Suppressor macrophage treated with lipopolysaccharide for 4 hours (primary cell): ENCODE measurements at places on chromosomes 1 and 21.

- DNase-seq = no peak
These were observed 121.3 kb downstream of the GRIK3 start for GRCh38 chr1:36913016-36913415.

DNA sequence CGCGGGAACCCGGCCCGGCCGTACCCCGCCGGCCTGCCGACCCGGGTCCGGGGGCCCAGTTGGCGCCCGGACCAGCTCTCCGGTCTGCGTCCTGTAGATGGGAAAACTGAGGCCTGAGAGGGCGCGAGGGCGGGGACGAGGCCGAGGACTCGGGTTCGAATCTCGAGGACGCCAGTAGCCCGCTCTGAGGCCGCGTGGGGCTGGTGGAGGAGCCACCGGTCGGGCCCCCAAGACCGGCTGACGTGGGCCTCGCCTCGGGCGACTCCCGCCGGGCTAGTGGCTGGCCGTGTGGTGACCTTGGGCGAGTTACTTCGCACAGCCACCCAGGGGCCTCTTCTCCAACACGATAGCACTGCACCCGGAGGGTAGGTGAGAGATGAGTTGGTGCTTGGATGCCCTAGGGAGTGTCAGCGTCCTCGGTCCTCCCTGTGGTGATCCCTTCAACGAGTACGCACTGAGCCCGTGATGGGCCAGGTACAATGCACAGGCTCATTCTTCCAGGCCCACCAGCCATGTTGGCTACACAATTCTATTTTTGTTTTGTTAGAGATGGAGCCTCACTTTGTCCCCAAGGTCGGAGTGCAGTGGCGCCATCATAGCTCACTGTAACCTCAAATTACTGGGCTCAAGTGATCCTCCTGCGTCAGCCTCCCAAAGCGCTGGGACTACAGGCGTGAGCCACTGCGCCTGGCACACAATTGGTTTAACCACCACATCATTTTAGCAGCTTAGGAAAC is 404 bp upstream of the SCMH1 start:
- no peak for DNase-seq

DNA sequence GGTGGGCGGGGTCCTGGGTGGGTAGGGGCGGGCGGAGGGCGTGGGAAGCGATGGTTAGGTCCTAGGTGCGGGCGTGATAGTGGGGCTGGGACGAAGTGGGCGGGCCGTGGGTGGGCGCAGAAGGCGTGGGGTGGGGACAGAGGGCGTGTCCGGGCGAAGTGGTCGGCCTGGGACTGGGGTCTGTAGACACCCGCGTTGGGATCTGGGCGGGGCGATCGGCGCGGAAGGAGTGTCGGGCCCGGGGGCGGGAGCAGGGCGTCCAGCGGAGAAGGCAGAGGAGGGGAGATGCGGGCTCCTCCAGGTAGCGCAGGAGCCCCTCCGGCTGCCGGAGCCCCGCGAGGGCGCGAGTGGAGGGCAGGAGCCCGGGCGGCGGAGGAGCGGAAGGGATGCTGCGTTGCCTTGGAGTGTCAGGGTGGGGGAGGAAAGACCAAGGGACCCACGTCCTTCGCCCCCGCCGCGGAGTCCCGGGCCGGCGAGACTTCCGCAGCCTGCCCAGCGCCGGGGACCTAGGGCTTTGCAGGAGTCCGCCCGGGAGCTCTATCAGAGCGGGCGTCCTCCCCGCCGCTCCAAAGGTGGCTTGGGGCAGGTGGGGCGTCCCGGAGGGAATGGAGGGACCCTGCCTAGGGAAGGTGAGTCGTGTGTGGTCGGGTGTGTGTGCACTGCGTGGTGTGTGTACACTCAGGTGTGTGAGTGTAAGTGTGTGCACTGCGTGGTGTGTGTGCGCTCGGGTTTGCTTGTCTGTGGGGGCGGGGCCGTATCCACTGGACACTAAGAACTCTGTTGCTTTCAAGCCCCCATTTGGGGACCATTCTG is 27.0 kb upstream of the PRSS38 start:
- no peak for DNase-seq

DNA sequence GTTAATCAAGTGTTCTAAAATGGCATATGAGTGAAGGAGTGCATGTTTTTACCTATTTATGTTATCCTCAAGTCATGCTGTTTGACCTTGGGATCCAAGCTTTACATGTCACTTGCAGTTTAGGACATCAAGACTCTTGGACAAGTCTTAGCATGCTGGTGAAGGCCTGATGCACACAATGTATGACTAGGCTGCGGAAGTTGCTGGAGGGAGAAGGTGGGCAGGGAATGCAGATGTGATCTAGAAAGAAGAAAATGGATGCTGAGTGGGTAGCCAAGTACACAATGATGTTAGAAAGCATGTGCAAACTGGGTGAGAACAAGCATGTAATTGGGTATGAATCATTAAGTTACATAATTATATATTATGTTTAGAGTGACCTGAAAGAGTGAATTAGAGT is 301.8 kb downstream of the BRINP2 start:
- DNase-seq = no peak

DNA sequence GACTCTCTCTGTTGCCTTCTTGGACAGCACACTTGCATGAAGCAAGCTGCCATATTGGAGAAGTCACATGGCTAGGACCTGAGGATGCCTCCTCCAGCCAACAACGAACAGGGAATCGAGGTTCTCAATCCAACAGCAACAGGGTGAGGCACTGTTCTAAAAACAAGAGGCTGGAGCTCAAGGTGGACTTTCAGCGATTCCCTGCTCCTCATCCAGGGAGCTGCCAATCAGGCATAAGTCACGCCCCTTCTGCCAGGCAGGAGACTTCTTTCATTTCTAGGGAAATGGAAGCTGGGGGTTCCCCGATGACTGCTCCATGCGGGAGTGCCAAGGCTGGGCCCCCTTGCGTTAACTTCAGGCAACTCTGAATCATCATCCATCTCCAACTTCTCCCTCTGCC is 22.7 kb upstream of the IFNAR1 start:
- DNase-seq = peak; percentile 93

DNA sequence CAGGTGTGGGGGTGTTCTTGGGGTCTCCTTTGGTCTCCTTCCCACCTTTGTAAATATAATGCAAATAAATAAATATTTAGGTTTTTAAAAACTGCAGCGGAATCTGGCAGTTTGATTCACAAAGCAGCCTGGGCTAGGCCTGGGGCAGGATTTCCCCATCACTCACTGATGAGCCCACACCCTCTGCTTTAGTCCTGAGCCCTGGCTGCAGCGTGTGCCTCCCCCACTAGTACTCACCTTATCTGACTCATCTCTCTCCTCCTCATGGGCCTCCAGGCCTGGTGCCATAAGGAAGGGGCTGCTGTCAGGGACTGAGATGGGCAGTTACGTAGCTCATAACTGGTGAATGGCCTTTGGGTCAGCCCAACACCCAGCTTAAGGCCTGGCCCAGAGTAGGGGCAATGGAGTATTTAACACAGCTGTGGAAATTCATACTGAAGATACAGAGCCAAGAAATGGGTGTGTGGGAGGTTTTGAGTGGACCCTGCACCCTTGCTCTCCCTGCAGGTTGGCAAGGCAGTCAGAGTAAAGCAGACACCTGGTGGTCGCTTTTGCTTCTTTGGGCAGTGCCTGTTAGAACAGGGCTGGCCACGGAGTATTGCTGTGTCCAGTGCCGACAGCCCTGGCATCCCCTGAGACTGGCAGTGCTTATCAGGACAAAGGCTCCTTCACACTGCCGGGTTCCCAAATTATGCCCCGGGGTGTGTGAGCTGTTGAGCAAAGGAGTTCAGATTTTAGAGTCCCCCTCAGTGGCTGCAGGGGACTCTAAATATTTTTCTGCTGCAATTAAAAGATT is 39.7 kb downstream of the AZIN2 start:
- no peak for DNase-seq

DNA sequence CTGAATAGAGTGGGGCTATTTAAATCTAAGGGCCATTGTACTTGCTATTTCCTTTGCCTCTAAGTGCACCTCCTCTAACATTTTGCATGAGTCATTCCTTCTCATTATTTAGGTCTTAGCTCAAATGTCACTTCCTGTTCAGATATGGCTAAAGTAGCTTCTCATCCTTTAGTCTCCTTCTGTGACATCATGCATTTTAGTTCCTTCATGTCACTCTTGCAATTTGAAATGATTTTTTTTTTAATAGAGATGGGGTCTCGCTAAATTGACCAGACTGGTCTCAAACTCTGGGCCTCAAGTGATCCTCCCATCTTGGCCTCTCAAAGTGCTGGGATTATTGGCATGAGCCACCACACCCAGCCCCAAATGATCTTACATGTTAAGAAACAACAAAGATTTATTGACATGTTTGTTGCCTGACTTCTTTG is 6.6 kb downstream of the TBX19 start:
- DNase-seq = peak; percentile 50

DNA sequence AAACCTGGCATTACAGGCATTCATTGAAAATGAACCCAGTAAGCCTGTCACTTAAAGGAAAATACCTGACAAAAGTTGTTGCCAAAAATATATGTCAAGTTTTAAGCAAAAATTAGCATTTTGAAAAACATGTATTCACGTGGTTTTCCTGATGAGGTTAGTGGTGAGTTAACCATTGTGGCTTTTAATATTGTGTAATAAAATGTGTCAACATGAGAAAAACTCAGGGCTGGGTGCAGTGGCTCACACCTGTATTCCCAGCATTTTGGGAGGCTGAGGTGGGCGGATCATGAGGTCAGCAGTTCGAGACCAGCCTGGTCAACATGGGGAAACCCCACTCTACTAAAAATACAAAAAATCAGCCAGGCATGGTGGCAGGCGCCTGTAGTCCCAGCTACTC is 731.4 kb downstream of the KCNT2 start:
- DNase-seq = no peak

- no peak for DNase-seq
These were observed 82.3 kb upstream of the TIAM1 start for GRCh38 chr21:31426235-31426797.

DNA sequence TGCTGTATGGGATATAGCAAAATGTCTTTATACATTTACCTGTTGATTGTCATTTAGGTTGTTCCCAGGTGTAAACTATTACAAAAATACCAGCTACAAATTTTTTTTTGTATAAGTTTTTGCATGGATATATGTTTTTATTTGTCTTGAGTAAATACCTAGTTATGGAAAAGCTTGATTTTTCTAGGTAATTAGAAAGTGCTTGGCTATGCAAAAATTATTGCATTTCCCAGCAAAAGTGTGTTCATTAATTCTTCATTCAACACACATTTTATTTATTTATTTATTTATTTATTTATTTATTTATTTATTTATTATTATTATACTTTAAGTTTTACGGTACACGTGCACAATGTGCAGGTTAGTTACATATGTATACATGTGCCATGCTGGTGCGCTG is 22.1 kb downstream of the PDE4B start:
- no peak for DNase-seq

DNA sequence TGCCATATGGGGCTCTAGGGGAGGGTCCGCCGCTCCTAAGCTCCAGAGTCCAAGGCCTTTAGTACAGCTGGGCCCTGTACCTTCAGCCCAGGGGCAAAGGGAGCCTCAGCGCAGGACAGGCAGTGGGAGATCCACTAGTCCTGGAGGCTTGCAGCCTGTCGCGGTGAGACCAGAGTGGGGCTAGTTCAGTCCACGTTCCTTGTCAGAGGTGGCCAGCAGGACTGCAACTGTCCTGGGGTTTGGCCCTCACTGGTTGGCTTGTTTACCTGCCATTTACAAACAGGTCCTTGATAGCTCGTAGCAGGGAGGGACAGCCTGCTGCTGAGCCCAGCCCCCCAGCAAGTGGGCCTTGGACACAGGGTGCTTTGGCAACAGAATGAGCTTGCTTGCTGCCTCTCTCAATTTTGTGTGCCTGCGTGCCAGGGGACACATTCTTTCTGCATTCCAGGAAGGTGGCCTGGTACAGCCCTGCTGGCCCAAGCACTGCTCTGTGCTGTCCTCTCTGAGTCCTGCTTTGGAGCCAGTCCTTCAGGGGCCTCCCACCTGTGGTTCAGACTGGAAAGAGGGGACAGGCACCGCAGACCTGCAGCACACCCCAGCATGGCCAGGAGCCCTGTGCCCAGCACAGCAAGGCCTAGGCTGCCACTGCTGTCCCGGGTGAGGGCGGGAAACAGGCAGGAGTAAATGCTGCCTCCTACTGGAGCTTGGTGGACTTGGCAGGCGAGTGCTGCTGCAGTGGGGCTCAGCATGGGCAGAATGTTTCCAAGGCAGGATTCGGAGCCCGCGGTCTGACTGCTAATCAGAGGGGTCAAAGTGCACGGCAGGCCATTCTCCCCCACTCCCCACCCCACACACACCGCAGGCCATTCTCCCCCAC is 15.2 kb downstream of the H6PD start:
- DNase-seq = peak; percentile 67

DNA sequence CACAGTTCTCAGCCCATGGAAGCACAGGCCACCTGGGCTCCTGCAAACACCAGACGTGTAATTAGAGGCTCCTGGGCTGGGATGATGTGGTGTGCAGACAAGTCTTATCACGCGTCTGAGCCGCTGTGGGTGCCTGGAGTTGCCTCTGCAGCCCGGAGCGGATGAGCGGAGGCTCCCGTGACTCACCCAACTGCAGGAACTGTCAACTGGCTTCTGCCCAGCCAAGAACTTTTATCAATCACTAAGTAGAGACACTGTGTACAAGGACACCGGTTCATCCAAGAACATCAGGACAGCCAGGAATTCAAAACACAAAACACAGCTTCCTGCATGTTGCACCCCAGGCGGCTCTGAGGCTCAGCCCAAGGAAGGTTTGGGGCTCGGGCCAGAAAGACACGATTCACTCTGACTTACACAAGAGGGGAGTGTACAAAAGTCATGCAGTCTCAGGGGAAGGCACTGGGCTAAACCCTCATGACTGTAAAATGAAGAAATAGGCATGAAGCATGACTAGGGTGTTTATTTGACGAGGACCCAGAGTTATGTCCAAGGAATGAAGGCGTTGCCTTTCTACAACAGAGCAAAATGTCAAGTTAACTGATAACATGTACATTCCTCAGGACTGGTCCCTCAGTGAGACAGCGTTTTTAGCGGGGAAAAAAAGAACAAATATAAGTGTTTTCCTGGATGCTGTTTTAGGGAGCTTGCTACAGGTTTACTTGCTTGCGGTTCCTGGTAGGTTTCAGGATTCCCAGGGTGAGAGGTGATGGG is 21.1 kb downstream of the ERRFI1 start:
- peak; percentile 81 for DNase-seq

- DNase-seq = peak; percentile 68
These were observed 16.9 kb downstream of the TCEANC2 start for GRCh38 chr1:54070171-54070837.

GRCh38 chr1:58823481-58824010 is 39.7 kb upstream of the JUN start:
- peak; percentile 59 for DNase-seq

- peak; percentile 61 for DNase-seq
These were observed 157.7 kb downstream of the TRIM33 start for GRCh38 chr1:114353262-114353661.

- no peak for DNase-seq
These were observed 2.4 kb upstream of the PRAMEF20 start for GRCh38 chr1:13407811-13408210.

- DNase-seq = peak; percentile 96
These were observed at the start of the genes JMJD4 and SNAP47 for GRCh38 chr1:227734856-227735538. Gene JMJD4 (minus strand): TSS chr1:227735302. CDS start chr1:227735273, 29 bp downstream. Gene SNAP47 (plus strand): TSS chr1:227735435. CDS start chr1:227747737, 12,302 bp downstream.

GRCh38 chr1:109193653-109194590 is 19.8 kb upstream of the SARS1 start:
- peak; percentile 80 for DNase-seq
